ENCODE measurements at places on chromosomes 3 and 15.

DNA sequence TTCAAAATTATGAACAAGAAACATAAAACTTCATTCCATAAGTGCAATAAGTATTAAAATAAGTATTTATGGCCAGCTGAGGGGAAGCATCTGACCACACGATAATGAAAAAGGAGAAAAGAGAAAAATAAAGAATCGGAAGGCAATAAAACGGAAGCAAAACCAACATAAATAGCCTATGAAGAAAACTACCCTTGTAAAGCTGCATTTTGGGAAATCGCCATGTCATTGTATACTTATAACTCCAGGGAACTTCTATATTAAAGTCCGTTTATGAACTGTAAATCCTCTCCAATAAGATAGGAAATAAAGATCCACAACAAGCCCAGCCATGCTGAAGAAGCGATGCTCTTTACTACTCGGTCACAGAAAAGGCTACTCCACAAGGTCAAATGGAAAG is 47.7 kb downstream of the MORC1 start:
- DNase-seq = no peak

GRCh38 chr3:83559082-83559481 is 1399.7 kb upstream of the CADM2 start:
- DNase-seq = no peak

DNA sequence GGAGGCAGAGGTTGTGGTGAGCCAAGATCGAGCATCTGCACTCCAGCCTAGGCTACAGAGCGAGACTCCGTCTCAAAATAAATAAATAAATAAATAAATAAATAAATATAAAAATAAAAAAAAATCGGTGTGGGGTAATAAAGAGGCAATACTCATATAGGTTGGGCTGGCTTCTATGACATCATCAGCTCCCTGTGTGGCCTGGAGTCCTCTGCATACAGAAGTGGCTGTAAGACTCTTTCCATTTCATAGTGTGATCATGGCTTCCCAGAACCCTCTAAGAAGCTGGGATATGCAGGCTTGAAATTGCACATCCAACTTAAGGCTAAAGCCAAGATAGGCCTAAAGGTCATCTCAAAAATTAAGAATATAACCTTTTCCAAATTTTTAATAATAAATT is 101.6 kb downstream of the ZIC4 start:
- no peak for DNase-seq

- DNase-seq = no peak
Observed at GRCh38 chr3:140950144-140950543, 8.5 kb downstream of the SLC25A36 start.

DNA sequence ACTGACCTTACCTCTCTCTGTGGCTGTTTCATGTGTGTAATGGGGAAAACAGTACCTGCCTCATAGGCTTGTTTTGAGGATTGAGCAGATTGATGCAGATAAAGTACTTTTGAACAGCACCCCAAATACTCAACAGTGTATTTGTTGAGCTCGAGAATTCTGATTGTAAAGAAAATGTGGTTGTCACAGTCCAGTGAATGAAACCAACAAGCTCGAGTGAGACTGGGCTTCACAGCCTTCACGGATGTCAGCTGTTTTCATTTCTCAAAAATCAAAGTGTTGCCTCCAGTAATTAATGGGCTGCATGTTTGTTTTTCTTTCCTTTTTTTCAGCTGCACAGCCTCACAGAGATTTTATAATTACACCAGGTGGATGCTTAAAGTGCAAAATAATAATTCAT is 43.7 kb downstream of the PARP15 start:
- no peak for DNase-seq

- DNase-seq = no peak
Observed at GRCh38 chr15:66153549-66154415, 99.8 kb downstream of the MEGF11 start.

GRCh38 chr3:163766112-163766511 is 1312.2 kb downstream of the SI start:
- no peak for DNase-seq

GRCh38 chr3:61360297-61360965 is 109.2 kb upstream of the FHIT start:
- no peak for DNase-seq

DNA sequence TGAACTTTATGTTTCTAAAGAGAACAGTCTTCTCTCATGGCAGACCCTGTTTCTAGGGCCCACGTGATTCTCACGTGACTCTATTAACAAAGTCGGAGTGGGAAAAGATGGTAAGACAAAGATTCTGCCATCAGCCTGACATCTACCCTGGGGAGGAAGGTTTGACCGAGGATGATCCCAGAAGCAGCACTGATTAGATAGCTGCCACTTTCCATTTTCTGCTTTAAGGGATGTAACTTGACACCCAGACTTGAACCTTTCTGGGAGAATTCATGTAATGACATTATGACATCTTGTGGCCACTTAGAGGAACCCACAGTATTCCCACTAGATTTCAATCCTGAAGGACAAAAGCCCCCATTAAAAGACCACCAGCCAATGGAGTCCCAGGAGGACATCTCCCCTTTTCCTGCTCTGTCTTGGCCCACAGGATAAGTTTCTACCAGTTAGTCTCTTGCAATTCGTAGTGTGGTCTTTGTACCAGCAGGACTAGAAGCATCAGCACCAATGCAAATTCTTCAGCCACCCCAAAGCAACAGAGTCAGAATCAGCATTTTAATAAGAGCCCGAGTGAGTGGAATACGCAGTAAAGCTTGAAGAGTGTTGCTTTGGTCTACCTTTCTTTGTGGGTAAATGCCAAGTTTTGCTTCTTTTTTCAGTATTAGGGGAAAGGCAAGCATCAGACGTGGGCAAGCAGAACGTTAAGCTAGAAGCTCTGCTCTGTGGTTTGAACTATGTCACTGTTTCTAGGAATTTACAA is 480.5 kb upstream of the PROK2 start:
- no peak for DNase-seq

- no peak for DNase-seq
Observed at GRCh38 chr15:34726406-34727100, 28.2 kb downstream of the GJD2 start.

- DNase-seq = no peak
Observed at GRCh38 chr3:136620436-136620835, 131.7 kb downstream of the STAG1 start.

GRCh38 chr3:72678867-72679266 is 169.4 kb downstream of the SHQ1 start:
- DNase-seq = no peak

DNA sequence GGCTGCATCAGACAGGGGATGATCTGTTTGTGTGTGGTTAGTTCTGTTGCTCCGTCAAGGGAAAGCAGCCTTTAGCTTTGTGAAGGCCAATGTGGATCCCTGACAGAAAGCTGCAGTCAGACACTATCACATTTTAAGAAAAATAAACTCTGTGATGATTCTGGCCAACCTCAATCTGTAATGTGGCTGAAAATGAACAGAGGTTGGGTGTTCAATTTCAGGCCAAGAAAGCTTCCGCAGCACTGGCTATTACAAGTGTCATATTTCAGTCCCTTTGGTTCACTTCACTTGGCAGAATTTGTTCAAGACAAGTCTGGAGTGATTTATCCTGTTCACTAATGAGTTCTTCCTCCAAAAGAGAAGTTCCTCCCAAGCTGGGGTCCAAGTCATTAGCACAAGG is 571.8 kb upstream of the IL12A start:
- DNase-seq = no peak

DNA sequence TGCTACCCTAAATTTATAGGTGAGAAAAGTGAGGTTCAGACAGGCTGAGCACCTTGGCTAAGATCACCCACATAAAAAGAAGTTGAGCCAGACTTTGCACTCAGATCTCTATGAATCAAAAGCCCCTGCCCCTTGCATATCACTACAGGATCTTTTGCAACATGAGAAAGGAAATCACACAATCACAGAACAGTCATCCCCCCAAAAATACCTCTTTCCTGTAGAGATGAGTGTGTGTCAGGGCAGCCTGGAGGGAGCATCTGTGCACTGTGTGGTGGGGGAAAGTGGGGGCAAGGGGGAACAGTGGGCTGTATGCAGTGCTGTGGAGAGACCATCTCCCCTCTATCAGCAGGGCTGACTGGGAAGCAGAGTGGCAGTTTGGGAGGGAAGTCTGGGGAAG is 46.6 kb downstream of the EPHB3 start:
- DNase-seq = no peak

GRCh38 chr15:24146251-24146650 is 459.1 kb upstream of the NDN start:
- DNase-seq = no peak

DNA sequence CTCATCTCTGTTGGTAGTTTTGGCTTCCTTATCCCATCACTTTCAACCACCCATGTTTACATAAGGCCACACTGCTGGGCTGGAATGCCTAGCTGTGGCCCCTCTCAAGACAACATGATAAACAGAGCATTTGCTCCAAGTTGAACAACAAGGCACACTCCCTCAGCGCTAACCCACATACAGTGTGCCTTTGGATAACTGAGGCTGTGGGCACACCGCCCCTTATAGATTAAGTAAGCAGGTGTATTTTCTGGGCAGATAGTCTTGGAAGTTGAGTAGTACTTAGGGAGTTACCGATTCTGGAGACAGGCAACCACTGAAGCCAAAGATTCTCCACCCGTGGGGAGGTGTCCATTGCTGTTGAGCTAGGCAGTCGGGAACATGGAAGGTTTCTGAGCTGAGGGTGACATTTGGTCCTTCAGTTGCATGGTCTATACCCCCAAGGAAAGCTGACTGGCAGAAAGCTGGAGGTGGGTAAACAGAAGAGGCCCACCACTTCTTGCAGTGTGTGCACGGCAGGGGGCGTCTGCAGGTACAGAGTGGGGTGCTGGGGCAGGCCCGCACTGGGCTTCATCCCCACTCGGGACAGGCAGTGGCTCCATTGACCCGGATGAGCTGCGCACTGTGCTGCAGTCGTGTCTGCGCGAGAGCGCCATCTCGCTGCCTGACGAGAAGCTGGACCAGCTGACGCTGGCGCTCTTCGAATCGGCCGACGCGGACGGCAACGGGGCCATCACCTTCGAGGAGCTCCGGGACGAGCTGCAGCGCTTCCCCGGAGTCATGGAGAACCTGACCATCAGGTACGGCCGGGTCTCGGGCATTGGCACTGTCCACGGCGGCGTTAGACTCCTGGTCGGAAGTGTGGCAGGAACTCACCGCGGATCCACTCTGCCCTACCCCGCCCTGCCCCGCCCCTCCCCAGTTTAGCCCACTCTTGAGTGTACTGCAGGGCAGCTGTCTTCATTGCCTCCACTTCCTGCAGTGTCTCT is 16.8 kb downstream of the NOX5 start:
- DNase-seq = no peak

- no peak for DNase-seq
Observed at GRCh38 chr3:194300382-194300758, 50.8 kb downstream of the CPN2 start.

- no peak for DNase-seq
Observed at GRCh38 chr3:128614076-128614475, 36.5 kb downstream of the RPN1 start.

DNA sequence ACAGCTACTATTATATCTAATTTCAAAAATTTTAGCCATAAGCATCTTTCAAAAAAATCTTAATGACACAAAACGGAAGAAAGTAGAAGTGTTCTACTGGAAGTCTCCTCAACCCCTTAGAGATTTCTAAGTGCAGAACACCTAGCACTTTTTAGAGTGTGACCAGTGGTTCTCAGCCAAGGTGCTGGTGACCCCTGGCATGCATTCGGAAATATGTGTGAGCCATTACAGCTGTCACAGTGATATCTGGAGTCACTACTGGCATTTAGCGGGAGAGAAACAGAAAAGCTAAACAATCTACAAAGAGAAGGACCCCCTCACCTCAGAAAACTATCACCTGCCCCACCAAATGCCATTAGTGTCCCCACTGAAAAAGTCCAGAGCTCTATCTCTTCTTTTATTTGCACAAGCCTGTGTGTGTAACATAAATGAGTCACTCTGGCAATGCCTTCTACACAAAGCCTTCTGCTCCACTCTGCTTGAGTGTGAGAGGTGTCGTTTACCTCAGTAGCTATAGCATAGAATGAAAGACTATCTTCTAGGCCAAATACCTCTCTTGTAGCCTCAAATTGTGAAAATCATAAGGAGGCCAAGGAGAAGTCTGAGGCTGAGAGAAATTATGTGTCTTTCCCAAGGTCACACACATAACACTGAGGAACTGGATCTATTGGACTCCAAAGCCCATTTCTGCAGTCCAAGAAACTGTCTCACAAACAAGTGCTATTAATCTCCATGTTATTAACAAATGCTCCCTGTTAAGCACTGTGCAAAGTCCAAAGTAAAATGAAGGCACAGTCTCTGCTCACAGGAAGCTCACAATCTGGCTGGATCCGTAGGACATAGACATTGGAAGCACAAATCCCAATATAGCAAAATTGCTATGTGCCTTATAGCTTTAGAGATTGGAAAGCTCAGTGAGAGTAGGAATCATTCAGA is 28.5 kb upstream of the KCNMB2 start:
- DNase-seq = no peak

GRCh38 chr3:127684871-127685707 is 12.3 kb downstream of the ABTB1 start:
- no peak for DNase-seq

Data from activated T-helper 1 cell treated with anti-CD3 and anti-CD28 coated beads, Interleukin-2, amount 50 U/mL, for 16 hours (primary cell).